Stimulated activated CD4-positive, alpha-beta T cell treated with anti-CD3 and anti-CD28 coated beads, Interleukin-1b, Interleukin-23, amount 100 ng/mL, for 1 hour (primary cell): ENCODE measurements at places on chromosomes 12 and 14.

DNA sequence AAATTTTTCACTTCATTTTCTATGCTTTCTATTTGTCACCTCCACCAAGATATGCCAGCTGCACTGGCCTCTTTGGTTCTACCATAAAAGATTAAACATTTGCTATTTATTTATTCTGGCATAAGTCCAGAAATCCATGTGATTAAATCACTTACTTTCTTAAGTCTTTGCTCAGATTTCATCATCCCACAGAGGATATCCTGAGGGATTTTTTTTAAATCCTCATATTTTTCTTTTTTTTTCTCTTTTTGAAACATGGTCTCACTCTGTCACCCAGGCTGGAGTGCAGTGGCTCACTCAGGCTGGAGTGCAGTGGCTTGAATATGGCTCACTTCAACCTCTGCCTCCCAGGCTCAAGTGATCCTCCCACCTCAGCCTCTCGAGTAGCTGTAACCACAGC is 645.4 kb upstream of the ATXN7L3B start:
- DNase-seq: no peak

DNA sequence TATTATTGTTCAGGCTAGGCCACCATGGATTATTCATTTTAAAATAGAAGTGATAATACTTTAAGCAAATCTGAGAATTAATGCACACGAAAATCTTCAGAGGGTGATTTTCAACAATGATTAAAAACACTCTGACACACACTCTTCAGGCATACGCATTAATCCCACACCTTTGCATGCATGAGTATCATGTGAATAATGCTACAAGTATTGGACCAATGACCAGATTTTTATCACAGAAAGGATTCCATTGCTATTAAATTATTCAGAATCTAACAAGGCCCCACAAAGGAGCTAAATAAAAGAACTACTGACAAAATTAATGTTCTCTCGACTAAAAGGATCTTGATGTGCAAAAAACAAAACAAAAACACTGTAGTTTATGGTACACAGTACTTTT is 11.1 kb downstream of the EPS8 start:
- no peak for DNase-seq

DNA sequence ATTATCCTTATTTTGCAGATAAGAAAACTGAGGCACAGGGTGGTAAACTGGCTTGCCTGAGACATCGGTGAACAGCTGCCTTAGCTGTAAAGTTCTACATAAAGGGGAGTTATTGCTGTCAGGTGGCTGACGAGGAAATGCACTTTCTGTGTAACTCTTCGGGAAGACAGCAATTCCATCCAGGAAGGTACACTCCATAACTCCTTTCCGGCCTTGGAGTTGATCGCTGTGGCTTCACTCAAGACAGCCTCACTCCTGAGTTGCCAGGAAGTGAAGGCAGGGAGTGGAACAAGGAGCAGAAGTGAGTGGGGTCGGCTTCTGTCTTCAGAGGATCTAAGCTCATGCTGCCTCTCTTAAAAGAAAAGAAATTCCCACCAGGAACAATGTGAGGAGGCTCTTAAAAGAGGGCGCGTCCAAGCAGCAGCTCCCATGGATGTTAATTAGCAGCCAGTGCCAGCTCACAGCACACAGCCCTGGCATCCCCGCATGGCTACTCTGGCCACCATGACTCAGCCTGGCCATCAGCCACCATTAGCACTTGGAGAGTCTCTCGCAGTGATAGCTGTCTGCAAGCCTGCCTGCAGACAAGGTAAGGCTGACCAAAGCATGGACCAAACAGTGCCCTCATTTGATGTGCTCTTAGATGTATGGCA is 60.3 kb downstream of the NUAK1 start:
- DNase-seq: no peak

DNA sequence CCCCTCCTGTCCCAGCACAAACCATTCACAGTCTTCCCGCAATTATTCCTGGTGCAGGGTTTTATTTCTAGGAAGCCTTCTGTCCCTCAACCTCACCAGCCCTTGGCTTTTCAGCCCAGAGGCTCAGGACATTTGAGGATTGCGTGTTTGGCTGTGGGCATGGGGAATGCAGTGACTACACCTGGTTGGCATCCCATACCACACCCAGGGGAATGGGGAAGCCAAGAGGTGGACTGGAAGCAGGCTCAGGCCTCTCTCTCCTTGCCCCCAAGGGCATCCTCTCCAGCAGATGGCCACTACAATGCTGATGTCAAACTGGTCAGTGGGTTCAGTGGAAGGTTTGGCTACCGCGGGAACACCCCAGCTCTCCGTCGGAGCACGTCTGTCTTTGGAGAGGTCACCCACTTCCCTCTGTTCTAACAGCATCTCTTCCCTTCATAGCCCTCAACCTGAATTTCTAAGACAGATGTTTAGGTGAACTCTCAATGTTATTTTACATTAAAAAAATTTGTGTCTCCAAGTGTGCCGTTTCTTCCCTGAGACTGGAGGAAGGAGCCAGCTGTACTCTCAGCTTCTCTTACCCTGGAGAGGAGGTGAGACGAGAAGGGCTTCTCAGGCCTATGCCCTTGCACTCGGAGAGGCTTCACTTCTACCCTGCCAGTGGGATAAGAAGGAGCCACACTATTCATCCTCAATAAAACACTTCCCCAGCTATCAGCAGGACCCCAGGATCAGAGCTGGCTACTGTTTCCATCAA is 35.5 kb downstream of the DCAF4 start:
- DNase-seq: no peak

DNA sequence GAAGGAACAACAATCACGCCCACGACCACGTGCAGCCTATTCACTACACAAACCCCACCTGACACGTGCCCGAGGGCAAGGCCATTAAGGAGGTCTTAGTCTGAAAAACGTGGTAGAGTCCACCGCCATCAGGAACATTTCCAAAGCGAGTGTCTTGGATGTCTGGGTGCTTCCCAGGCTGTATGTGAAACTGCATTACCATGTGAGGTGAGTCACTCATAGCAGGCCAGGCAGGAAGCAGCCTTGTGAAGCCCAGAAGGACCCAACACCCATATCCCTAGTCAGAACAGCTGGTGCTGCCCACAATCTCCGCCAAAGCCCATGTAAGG is 3.3 kb upstream of the KRT79 start:
- DNase-seq: no peak

- DNase-seq: no peak
Observed at GRCh38 chr14:36317650-36318049, 2.8 kb downstream of the MBIP start.

DNA sequence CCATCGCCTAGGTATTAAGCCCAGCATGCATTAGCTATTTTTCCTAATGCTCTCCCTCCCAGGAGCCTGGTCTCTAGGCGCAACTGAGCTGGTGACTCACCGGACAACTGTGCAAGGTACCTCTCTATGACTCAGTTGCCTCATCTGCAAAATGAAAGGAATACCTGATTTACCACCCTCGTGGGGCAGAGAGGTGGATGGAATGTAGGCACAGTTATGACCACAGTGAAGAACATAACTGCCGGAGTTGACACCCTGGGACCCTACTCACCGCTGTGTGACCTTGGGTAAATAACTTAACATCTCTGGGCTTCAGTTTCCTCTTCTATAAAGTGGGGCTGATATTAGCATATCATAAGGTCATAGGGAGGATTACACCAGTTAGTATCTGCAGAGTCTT is 22.6 kb downstream of the BCL11B start:
- no peak for DNase-seq

DNA sequence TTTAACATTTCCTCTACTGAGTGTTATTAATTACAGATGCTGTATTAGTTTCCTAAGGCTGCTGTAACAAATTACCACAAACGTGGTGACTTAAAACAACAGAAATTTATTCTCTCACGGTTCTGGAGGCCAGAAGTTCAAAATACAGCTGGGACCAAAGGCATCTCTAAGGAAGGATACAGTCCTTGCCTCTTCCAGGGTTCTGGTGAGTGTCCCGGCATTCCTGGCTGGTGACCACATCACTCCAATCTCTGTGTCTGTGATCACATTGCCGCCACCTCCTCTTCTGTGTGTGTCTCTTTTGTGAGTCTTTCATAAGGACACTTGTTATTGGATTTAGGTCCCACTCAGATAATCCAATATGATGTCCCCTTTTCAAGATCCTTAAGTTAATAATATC is 85.1 kb upstream of the CCDC198 start:
- no peak for DNase-seq

GRCh38 chr14:76088326-76088725 is 63.4 kb upstream of the GPATCH2L start:
- DNase-seq: no peak

DNA sequence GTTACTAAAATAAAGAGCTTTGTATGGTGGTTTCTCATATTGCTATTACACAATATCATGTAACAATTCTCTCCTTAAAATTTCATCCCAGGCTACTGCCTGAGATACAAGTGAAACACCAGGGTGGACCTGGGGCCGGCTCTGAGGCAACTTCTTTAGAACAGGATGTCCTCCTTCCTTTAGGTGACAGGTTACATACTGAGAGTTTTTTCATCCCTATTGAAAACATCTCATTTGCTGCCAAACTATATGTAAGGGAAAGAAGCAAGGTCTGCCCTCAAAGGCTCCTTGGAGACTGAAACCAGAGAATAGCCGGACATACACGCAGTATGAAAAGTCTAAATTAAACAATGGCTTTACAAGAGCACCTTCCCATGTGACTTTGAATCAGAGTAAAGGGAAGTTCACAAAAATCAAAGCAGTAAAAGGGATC is 139.9 kb downstream of the DUSP6 start:
- DNase-seq: no peak

- DNase-seq: no peak
Observed at GRCh38 chr12:104695453-104696148, 238.9 kb downstream of the CHST11 start.

GRCh38 chr12:40565029-40565633 is 127.1 kb upstream of the CNTN1 start:
- no peak for DNase-seq

- DNase-seq: no peak
Observed at GRCh38 chr12:100044266-100044665, 59.5 kb upstream of the ANKS1B start.

- DNase-seq: no peak
Observed at GRCh38 chr14:89397569-89398230, 19.3 kb downstream of the FOXN3 start.

DNA sequence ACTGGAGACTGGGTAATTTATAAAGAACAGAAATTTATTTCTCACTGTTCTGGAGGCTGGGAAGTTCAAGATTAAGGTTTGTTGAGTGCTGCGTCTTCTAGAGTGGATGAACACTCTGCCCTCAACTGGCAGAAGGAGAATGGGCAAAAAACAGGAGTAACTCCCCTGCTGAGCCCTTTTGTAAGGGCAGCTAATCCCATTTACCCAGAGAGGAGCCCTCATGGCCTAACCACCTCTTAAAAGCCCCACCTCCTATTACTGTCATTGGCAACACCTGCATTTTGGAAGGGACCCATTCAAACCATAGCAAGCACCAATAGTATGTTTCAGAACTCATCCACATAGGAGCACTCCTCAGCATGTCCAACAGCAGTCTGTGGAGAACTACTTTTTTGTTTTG is 47.4 kb downstream of the BORCS5 start:
- no peak for DNase-seq

- no peak for DNase-seq
Observed at GRCh38 chr12:41532072-41532471, 344.0 kb downstream of the PDZRN4 start.

GRCh38 chr12:23771240-23771949 is 178.1 kb downstream of the SOX5 start:
- DNase-seq: no peak

GRCh38 chr12:92334552-92334951 is 188.9 kb upstream of the BTG1 start:
- DNase-seq: no peak

GRCh38 chr12:57195611-57196371 is 20.8 kb upstream of the NXPH4 start:
- no peak for DNase-seq

- DNase-seq: no peak
Observed at GRCh38 chr12:120529641-120530417, 871 bp upstream of the COQ5 start.

DNA sequence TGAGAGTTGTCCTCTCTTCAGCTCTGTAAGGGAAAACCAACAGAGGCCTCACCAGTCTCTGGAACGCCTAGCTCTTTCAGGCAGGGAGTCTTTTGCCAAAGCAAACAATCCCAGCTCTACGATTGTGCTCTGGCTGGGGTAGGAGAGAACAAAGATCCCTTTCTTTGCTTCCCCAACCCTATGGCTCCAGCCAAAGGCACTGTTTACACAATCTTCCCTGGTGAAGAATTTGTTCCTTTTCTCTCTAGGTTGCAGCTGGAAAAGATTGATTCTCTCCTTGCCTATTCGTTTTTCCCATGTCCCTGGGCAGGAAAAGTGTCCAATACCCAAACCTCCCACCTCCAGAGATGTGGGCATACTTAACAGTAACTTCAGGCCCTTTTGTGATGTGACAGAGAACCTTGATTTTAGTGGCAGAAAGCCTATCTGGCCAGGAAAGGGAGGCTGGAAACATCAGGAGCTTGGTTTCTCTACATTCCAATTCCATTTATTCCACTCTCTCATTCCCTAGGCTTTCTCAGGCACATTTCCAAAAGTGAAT is 16.8 kb downstream of the ATP5MC2 start:
- DNase-seq: no peak

GRCh38 chr12:109110988-109111495 is 5.3 kb upstream of the ACACB start:
- DNase-seq: no peak

GRCh38 chr14:83416476-83416875 is 1882.8 kb upstream of the SEL1L start:
- DNase-seq: no peak

DNA sequence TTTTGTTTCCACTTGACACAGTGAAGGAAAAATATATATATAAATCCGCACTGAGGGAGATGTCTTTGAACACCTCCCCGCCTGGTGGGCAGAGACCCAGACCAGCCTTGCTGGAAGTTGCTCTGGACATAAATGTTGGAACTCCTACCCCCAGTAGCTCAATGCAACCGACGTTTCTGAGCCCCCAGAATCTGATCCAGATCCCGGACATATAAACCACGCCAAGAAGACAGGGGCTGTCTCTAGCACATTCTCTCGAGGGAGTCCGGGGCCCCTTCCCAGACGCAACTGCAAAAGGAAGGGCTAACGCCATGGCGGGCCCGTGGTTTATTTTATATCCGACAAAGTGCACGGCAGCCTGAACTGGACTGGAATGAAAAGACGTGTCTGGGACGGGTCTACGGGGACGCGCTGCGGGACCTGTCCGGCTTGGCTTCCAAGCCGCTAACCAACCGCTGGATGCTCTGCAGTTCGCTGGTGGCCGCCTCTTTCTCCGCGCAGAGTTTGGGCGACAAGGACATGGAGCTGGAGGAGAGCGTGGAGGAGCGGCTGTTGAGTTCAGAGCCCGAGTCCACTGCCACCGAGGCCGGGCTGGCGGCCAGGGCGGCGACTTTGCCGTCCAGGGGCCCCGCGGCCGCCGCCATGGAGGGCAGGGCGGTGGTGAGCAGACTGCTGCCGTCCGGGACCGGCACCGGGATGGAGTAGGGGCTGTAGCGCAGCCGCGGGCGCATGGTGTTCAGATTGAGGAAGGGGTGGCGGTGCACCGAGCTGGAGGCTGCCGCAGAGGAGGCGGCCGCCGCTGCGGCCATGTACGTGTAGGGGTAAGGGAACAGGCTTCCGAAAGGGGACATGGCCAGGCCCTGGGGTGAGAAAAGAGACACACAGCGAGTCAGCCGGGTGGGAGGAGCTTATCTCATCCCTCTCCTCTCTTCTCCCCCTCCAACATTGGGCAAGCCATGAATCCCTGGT is 12.2 kb downstream of the TBX3 start:
- DNase-seq: no peak

GRCh38 chr12:104951759-104952509 is 6.2 kb downstream of the SLC41A2 start:
- DNase-seq: no peak
